ENCODE measurements at places on chromosomes 1 and 21.

GRCh38 chr1:33753087-33753856 lies 110.6 kb upstream of the HMGB4 start:
- DNase-seq: no peak

- DNase-seq: no peak
Measured at GRCh38 chr1:77672374-77672773, 10.1 kb downstream of the ZZZ3 start.

- DNase-seq: no peak
Measured at GRCh38 chr1:22673486-22674409, 20.7 kb downstream of the C1QB start.

GRCh38 chr1:26535201-26535600 lies 5.6 kb downstream of the RPS6KA1 start:
- no peak for DNase-seq

DNA sequence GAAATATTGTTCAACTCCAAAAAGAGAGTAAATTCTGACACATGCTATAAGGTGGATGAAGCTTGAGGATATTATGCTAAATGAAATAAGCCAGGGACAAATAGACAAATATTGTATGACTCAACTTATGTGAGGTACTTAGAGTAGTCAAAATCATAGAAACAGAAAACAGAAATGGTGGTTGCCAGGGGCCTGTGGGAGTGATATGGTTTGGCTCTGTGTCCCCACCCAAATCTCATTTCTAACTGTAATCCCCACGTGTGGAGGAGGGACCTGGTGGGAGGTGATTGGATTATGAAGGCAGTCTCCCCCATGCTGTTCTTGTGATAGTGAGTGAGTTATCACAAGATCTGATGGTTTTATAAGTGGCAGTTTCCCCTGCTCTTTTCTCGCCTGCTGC lies 24.7 kb upstream of the DISP1 start:
- DNase-seq: no peak

- no peak for DNase-seq
Measured at GRCh38 chr21:20730441-20730840, 267.8 kb upstream of the NCAM2 start.
